Stimulated activated CD4-positive, alpha-beta T cell treated with anti-CD3 and anti-CD28 coated beads, Interleukin-4, amount 100 ng/mL, for 24 hours (primary cell): ENCODE measurements at places on chromosomes 4 and X.

GRCh38 chrX:70043685-70044084, 6.1 kb downstream of the AWAT2 start:
- no peak for DNase-seq

DNA sequence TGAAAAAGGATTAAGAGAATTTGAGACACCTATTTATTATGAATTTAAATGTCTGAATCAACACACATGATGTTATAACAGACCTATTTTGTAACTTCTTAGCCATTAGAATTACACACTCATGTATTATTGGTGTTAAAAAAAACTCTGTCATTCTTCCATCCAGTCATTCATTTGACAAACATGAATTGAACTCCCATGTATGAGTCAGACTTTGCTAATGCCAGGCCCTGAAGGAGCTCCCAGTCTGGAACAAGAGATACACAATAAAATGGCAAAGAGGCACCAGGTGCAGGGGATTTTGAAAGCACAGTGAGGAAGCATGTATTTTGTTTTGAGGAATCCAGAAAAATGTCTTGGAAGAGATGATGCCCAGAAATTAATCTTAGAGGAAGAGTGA, 87.7 kb upstream of the EFHC2 start:
- no peak for DNase-seq

DNA sequence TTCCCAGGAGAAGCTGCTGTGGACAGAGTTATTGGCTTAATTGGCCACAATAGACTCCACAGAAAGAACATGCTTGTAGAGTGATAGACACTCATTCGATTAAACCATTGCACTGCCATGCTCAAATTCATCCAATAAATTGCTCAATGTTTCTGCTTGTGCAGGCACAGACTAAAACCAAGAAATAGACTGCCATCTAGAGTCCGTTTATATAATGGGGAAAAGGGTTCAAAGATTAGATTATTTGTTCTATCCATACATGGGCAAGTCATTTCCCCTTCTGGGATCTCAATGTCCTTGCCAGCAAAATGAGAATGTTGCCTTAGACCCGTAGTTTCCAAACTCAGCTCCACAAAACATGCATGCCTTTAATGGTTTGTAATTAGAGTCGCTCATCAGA, 8.7 kb downstream of the SMIM10 start:
- no peak for DNase-seq

- no peak for DNase-seq
Measured at GRCh38 chr4:111847296-111848008, 297.8 kb upstream of the FAM241A start.

GRCh38 chrX:104618106-104618895, 52.3 kb downstream of the IL1RAPL2 start:
- DNase-seq = no peak

GRCh38 chrX:20802036-20802435, 535.3 kb upstream of the RPS6KA3 start:
- DNase-seq = no peak

GRCh38 chrX:33204889-33205288, 6.5 kb downstream of the DMD start:
- DNase-seq = no peak

DNA sequence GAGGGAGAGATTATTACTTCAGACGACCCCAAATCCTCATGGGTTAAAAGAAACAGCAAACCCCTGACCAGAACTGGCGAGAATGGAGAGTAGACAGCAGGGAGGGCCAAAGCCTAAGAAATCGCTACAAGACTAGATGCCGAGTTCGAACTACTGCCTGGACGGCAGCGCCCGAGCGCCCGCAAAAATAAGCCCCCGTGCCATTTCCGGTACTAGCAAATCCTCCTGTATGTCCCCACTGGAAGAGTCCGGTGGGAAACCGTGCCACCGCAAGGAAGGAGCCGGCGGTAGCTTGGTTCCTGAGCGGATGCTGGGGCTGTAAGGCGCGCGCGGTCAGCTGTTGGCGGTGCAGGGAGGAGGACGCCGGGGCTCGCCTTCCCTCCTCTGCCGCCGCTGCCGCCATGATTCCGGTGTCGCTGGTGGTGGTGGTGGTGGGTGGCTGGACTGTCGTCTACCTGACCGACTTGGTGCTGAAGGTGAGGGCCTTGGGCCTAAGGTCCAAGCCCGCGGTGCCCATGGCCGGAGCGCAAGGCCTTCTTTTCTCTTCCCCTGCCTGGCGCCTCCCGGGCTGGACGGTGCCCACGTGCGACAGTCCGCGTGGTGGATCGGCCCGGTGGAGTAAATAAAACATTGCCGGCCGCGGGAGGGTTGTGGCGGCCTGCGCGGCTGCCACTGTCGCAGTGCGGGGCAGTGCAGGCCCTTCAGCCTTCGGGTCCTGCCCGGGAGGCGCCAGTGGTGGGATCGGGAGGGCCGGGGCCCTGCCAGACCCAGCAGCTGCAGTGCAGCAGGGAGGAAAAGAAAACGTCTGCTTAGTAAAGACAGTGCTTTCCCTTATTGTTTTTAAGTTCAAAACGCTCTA, at the start of gene MBTPS2:
MBTPS2 (plus strand) TSS at position 284 of the 859 bp plus-strand sequence; CDS start at position 402, 118 bp downstream.
- DNase-seq = peak; percentile 84

DNA sequence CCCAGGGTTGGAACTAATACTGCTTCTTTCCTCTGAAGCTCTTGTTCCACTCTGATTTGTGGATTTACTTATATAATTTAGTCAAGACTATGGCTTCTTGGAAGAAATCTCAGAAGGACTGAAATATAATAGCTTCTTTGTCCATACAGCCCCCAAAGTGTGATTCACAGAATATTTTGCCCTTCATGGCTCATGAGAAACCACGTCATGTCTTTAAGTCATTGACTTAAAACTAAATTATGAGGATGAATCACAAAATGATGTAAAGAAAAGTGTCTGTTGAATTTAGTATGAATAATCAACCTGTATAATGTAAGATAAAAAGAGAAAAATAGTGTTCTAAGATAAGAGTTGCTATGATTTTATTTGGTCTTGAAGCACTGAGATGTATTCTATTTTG, 43.3 kb upstream of the AGA start:
- no peak for DNase-seq

DNA sequence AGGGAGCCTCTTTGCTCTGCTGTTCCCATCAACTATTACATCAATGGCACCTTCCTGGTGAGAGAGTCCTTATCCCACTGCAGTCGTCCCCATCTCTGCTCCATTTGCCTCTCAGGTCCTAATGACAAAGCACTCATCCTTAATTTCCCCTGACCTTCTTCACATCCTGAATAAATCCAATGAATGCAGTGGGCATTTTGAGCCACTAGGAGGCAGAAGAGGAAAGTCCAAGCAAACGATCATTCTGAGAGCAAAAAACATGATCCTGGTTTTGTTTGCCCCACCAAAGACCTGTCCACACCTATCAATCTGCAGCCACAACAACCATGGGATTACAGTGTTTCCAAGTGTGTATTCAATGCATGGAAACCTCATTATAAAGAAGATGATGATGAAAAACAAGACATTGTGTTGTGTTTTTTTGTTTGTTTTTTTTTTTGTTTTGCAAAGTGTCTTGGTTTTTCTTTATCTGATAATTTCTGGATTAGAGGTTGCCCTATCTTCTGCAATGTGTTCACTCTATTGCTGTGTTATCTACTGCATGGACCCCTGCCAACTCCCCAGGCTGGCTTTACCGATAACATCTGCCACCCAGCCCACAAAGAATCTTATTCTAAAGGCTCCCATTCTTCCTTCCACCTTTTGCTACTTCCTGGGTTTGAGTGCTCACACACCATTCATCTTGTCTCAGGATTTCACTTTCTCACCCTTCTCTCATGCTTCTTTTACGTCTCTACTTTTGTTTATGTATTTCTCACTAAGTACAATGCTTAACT, 207.2 kb downstream of the NLGN4X start:
- peak; percentile 8 for DNase-seq

GRCh38 chr4:36082817-36083216, 161.5 kb downstream of the ARAP2 start:
- DNase-seq = no peak

GRCh38 chrX:123188081-123188480, 4.0 kb downstream of the GRIA3 start:
- no peak for DNase-seq

DNA sequence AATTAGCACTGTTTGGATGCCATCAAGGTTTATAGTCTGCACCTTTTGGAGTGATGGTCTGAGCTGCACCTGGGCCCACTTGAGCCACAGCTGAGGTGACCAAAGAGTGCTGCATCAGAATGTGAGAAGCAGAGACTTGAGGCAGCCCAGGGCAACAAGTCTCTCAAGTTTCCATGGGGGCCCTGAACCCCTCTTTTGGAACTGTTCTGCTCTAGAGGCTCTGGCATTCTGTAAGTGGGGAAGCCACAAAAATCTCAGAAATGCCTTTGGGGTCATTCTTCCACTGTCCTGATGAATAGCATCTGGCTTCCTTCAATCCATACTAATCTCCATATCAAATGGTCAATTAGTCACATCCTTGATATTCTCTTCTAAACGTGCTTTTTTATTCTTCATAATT, 298.4 kb upstream of the MAOA start:
- no peak for DNase-seq

- DNase-seq = no peak
Measured at GRCh38 chr4:6104541-6105130, 86.4 kb upstream of the C4orf50 start.

- DNase-seq = peak; percentile 9
Measured at GRCh38 chrX:56726605-56727004, 2.4 kb upstream of the NBDY start.

DNA sequence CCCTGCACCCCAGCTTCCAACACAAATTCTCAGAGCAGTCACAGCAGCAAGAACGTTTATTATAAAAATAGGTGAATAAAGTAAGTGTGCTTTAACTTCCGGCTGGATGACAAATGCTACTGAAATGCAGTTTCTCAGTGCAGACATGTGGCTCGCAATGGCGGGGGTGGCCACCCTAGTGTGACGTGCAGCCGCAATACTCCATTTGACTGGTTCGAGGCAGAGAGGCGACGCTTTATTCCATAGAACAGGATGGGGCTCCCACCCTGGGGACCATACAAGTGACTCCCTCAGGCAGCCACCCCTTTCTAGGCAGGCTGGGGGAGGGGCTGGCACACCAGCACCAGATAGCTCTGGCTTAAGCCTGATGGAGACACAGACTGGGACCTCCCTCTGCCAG, 14.5 kb downstream of the TNIP2 start:
- no peak for DNase-seq

- peak; percentile 3 for DNase-seq
Measured at GRCh38 chr4:74364652-74365491, at the start of gene EREG. Gene EREG, plus strand, starts transcription at chr4:74365145. Its CDS starts 164 bp downstream, at chr4:74365309.

GRCh38 chr4:869776-870175, 43.8 kb upstream of the CPLX1 start:
- DNase-seq = no peak

DNA sequence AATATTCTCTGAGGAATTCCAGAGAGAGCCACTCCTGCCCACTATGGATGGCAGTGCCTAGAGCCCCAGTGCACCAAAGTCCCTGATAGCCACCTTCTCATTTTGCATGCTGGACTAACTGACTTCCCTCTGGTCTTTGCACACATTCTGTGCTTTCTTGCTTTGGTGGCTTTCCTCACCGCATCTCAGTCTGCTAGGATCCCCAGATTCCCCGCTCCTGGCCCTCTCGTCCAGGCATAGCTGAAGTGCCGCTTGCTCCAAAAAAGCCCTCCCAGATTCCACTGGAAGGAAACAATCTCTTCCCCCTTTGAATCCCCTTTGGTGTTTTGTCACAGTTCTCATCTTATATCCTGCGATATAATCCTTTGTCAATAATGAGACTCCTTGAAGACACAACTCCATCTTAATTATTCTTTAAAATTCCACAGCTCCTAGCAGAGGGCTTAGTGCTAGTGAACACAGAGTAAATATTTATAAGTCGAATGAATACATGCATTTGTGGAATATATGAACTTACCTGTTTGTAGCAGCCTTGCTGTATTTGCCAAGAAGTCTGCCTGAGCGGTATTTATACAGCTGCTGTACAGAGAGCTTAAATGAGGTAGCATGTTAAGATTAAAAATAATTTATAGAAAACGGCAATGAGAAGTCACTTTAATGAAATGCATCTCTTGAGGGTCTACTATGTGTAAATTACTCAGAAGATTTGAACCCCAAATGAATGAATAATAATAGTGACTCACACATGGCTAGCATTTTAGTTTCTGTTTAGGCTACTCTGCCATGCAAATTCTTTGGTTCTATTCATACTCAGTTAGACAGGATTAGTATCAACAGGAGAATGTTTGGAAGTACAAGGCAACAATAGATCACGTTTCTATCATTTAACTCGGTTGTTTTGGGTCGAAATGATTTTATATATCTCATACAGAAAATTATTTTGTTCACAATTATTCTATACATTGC, 421.9 kb upstream of the TENM3 start:
- no peak for DNase-seq

GRCh38 chr4:145042601-145043285, 55.3 kb downstream of the ANAPC10 start:
- DNase-seq = no peak
